ENCODE measurements at places on chromosomes 1 and 21.

DNA sequence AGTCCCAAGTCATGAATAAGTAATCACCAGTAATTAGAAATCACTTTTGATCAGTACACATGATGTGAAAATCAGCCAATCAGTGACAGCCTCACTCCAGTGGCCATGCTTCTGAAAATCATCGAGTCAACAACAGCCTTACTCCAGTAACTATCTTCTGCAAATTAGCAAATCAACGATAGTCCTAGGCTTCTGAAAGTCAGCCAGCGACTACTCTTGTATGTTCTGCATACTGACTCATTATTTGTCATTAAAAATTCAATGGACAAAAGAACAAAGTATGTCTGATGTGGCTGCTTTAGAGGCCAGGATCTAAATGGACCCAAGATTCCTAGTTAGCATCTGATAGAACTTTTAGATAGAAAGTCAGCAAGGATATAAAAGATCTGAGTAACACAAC, 102.5 kb downstream of the GPR52 start:
- no peak for DNase-seq

DNA sequence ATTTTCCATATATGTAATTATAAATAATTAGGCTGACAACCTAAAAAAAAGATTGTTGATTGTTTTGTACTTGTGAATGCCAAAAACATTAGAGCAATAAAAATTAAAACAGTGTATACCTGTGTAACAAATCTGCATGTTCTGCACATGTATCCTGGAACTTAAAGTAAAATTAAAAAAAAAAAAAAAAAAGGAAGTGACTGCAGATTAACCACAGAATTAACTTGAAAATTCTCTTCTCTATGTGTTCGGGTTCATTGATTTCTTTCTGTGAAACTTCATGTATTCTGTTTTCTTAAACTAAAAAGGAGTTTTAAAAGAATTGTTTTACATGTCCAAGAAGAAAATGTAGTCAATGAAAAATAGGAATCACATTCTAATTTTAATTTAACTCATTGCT, 95.7 kb downstream of the FASLG start:
- DNase-seq: no peak

- no peak for DNase-seq
These were observed 13.7 kb downstream of the MRAP start for GRCh38 chr21:32312326-32312725.

- peak; percentile 59 for DNase-seq
These were observed 712 bp downstream of the RAB13 start for GRCh38 chr1:153985341-153985912.

DNA sequence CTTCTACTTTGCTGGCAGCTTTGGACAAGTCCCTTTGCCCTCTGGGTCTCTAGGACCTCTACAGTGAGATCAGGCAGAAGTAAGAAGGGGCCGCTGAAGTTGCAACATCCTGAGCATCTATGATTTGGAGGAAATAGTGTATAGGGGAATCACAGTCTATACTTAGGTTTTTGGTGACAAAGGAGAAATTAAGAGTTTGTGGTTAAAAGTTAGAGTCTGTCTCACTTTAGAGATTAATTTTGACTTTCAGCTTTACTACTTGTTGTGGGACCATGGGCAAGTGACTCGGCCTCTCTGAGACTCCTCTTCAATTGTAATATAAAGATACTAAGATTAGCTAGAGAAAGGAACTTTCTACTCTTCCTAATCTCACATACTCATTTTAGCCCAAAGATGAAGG, 33.1 kb upstream of the LMX1A start:
- DNase-seq: no peak

GRCh38 chr1:244022311-244022710, 28.8 kb upstream of the ZBTB18 start:
- no peak for DNase-seq

DNA sequence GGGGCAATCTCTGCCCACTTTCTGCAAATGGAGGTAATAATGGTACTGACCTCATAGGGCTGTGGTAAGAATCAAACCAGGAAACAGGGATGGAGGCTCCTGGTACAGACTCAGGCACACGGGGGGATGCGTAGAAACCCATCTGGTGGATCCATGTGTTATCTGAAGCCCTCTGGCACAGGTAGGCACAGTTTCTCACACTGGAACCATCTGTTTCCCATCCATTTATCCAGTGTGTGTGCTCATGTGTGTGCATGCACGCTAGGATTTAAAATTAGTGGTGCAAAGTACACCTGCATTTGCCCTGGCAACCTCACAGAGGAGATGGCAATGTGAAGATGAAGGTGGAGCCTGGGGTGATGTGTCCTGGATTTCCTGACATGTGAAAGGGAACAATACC, 103.3 kb downstream of the RAVER2 start:
- no peak for DNase-seq

DNA sequence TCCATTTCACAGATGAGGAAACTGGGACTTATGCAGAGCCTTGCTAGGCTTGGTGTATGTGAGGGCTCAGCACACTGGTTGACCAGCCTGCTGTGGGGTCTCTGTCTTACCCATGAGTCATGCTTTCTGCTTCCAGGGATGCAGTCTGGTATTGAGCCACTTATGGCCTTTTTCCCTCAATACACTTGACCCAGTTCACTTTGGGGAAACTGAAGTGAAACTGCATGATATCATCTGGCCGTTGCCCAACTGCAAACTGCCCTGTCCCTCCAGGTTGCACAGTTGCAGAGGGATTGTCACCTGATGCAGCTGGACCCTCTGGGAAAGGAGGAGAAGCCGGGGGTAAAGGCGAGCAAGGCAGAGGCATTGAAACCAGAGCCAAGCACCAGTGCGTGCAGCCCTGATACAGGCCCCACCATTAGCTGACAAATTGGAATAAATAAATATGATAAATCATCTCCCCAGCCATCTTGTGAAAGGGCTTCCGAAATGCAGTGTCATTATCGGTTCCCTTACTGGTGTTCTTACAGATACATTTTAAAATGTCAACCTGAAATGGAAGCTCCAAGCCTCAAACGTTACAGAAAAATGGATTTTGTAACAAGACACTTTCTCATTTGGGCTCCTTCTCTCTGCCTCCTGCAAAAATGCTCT, 39.3 kb upstream of the DUSP10 start:
- no peak for DNase-seq

GRCh38 chr1:89844241-89844807, 23.5 kb downstream of the LRRC8D start:
- peak; percentile 27 for DNase-seq

DNA sequence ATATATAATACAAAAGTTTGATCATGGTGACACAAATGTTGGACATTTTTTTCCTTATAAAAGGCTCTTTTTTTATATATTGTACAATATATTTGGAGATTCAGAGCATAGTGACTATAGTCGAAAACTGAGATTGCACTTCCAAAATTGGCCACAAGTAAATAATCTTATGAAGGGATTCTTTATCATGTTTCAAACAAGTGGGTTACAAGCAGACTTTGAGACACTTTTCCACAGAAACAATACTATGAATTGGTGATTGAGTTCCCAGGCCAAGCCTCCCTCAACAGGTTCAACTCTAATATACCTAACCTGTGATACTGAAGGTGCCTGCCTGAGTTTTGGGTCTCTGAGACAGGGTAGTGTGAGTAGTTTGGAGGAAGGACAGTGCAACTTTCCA, 13.8 kb downstream of the LEPR start:
- no peak for DNase-seq

DNA sequence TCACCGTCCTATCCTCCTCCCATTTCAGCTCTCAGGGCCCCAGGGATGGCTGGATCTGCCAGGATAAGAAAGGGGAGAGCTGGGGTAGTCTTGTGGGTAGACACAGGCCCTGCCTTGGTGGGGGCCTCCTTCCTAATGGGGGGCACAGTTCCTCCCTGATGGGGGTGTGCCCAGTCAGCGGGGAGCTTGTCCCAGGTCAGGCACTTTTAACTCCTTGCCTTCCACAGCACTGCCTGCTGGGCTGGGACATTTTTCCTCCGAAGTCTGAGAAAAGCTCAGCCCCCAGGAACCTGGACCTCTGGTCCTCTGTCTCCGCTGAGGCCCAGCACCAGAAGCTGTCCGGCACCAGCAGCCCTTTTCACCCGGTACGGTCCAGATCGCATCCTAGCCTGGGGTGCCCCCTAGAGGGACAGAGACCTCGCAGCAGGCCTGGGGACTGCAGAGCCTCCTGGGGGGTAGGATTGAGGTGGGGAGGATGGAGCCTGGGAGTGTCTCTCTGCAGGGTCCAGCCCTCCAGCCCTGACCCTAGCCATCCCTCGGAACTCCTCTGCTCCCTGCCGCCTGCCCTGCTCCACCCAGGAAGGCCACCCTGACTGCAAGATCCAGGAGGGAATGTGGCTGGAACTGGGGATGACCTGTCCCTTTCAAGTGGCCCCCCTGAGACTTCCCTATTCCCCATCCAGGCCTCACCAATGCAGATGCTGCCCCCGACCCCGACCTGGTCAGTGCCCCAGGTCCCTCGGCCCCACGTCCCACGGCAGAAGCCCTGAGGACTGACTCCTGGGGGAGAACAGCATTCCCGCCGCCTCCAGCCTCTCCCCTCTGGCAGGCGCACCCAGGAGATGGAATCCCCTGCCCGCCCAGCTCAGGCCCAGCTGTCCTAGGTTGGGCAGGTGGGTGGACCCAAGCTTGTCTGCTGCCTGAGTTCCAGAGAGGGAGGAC, 12.0 kb downstream of the MIIP start:
- no peak for DNase-seq

DNA sequence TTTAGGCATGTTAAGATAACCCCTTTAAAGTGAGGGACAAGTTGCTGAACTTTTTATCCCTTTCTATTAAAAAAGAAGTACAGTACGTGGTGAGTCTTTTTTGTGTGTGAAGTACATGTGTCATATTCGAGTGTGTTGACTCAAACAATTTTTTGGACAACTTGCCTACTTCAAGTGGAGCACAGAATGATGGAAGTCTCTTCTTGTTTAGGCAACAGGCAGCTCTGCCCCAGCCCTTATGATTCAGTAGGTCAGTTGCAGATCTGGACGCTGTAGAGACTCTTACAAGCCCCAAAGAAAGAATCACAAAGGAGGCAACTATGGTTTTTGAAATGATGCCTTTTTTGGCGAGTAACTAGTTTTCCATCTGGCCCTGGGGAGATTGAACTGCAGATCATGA, 14.4 kb upstream of the ZFP69B start:
- no peak for DNase-seq

GRCh38 chr1:79197421-79197820, 190.9 kb upstream of the ADGRL4 start:
- DNase-seq: no peak

- no peak for DNase-seq
These were observed 71.3 kb upstream of the FBXO28 start for GRCh38 chr1:224042557-224043118.

- DNase-seq: no peak
These were observed 60.5 kb downstream of the TOR1AIP2 start for GRCh38 chr1:179817056-179817455.

- no peak for DNase-seq
These were observed 211.1 kb downstream of the CAMTA1 start for GRCh38 chr1:6996371-6996770.

GRCh38 chr1:23793018-23793781, 2.3 kb downstream of the LYPLA2 start:
- no peak for DNase-seq

DNA sequence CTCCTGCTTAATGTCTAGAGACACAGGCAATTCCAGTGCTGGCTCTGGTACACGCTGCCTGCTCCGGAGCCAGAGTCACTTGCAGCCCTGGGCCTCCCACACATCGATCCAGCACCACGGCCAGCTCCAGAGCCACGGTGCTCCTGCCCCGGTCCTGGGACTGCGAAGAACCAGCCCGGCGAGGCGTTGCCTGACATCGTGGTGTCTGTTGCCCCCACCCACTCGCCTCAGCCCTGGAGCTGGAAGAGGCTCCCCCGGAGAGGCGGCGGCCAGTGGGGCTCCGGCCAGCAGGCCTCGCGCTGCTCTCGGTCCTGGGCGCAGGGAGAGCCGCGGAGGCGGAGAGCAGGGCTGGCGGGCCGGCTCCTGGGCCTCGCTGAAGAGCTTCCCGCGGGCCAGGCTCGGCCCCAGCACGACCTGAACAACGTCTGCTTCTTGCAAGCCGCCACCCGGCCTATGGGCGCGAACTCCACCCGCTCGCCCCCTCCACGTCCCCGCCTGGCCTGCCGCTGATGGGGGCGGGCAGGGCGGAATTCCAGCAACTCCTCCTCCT, 364.8 kb downstream of the CEP170 start:
- no peak for DNase-seq

- no peak for DNase-seq
These were observed 303.4 kb downstream of the KIF26B start for GRCh38 chr1:245458234-245458633.

DNA sequence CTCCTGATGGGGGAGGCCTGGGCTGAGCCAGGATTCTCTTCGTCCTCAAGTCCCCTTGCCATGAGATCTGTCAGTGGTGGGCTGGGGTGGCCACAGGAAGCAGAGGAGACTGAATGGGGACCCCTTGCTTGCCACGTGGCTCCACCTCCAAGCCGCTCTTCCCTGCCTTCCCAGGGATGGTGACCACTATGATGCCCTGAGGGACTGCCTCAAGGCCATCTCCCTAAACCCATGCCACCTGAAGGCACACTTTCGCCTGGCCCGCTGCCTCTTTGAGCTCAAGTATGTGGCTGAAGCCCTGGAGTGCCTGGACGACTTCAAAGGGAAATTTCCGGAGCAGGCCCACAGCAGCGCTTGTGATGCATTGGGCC, 20.9 kb upstream of the TMEM222 start:
- DNase-seq: no peak

GRCh38 chr1:172834609-172835008, 175.7 kb downstream of the FASLG start:
- no peak for DNase-seq

- no peak for DNase-seq
These were observed 198.5 kb upstream of the FMN2 start for GRCh38 chr1:239893127-239893731.

DNA sequence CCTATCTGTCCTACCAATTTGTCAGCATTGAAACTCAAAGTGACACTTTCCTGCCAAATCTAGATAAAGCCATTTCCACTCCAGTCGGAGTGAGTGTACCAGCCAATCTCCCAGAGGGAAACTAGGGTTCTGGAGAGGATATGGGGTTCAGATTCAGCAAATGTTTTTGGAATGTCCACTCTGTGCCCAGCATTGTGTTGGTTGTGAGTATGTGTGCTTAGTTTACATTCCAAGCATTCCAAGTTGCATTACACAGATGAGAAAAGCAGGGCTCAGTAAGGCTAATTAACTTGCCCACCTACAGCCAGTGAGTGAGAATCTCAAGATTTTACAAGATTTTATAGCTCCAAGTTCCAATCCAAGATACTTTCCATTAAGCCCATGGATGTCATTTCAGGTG, 26.4 kb upstream of the RGS16 start:
- DNase-seq: no peak

DNA sequence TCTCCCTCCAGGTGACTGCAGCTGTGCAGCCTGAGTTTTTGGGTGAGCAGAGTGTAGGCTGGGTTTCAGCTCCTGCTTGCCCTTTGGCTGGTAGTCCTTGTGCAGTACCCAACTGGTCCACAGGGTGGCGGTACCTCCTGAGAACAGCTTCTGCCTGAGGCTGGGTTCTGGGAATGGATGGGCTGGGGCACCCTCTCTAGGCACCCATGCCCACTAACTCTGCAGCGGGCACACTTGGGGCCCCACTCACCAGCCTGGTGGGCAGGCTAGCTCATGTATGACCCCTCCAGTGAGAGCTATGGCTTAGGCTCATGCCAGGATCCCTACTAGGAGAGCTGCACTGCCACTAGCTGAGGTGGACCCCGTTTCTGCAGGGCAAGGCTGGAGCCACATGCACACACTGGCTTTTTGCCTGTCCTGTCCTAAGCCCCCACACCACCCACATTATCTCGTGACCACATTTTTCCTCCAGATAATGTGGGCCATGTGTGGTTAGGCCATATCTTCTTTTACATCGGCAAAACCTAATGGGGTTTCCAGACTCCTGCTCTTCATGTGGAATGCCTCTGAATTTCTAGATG, 15.5 kb upstream of the GSTM4 start:
- DNase-seq: peak; percentile 85

- peak; percentile 73 for DNase-seq
These were observed 12.7 kb downstream of the TFF2 start for GRCh38 chr21:42337830-42338728.
